ENCODE measurements at places on chromosomes 4 and X.

GRCh38 chr4:110310795-110311194 is 112.4 kb upstream of the ELOVL6 start:
- DNase-seq = no peak

GRCh38 chr4:40586034-40586433 is 43.6 kb downstream of the RBM47 start:
- no peak for DNase-seq

DNA sequence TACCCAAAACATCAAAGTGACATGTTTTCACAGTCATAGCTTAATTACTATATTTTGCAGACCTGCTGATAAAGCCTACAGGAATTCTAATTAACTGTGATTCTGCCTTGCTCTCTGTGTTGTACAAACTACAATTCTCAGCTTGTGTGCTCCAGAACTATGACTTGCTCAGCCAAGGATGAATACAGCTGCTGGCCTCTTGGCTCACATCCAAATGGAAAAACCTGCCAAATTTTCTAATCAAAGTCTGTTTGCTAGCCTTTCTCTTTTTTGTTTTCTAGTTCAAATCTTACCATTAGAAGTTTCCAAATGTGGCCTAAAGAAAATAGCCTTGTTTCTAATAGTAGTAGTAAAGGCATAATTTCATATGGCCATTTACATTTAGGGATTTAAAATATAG is 1176.8 kb downstream of the FAM133A start:
- peak; percentile 83 for DNase-seq

- no peak for DNase-seq
Measured at GRCh38 chr4:129603241-129603931, 507.4 kb downstream of the C4orf33 start.

DNA sequence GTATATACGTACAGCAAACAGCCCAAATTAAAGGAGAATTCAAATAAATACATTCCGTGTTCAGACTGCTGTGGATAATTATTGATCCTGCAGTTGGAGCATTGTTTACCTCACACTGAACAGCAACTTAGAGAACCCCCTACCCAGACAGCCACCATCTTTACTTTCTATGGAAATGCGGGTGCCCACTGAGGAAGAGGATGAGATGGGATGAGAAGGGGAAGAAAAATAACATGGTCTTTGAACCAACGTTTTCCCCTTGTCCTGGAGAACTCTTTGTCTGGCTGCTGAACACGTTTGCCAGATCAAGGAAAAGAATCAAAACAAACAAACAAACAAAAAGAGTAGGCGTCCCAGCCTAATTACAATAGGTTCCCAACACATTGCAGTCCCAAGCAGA is 1.5 kb downstream of the TSPAN5 start:
- no peak for DNase-seq

GRCh38 chrX:49762175-49762720 is 66.5 kb upstream of the PAGE1 start:
- DNase-seq = no peak

- DNase-seq = no peak
Measured at GRCh38 chr4:6749340-6750171, 33.0 kb upstream of the KIAA0232 start.

DNA sequence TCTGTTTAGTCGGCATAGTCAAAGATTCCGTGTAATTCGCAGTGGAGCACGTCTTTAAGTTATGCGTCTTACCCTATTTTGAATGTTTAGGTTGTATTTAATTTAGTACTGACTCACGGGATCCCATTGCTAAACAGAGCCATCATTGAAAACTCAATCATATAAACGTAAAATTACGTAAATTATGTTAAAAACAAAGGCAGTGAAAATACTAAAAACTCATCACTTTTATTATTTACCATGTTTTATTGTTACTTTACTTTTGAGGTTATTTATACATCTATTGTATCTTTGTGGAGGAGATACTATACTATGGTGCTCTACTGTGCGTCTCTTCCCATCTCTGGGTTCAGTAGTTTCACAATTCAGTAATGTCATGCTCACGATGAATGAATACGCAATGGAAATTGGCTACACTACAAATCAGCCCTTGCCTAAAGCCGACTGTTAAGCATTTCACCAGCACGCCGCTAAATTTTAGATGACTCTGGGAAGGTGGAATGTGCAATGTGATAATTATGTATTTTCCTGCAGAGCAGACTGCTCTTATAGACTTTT is 944 bp downstream of the FUNDC2 start:
- DNase-seq = peak; percentile 66

DNA sequence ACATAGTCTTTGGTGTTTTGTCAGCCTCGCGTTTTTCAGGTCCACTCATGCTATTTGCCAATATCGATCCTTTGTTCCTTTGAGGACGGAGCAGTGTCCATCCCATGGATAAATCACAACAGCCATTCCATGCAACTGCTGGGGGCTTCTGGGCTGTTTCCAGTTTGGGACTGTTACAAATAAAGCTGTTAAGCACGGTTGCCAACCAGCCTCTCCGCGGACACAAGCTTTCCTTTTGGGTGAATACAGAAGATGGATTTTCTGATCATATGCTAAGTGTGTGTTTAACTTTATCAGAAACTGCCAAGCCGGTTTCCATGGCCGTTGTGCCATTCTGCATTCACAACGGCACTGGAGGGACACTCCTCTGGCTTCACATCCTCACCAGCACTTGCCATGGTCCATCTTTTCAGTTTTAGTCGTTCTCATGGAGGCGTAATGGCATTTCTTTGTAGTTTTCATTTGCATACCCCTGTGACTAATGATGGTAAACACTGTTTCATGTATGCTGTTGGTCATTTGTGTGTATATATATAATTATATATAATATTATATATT is 67.8 kb downstream of the ABLIM2 start:
- no peak for DNase-seq

DNA sequence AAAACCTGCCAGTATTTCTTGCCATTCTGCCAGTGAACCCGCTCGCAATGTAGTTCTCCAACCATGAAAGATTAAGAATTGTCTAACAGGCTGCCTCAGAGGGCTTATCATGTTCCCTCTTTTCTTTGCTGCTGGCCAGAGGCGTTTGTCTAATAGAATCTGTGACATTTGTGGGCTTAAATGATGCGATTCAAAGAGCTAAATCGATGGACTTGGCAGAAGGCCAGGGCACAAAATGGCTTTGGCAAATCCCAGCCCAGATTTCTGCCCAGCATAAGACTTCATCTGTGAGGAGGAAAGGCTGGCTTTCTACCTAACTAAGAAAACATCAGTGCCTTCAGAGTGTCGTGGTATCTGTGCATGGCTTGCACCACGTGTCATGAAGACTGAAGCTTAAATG is 79.9 kb downstream of the TRPC5OS start:
- peak; percentile 50 for DNase-seq

- no peak for DNase-seq
Measured at GRCh38 chr4:93065790-93066189, 762.0 kb downstream of the GRID2 start.

DNA sequence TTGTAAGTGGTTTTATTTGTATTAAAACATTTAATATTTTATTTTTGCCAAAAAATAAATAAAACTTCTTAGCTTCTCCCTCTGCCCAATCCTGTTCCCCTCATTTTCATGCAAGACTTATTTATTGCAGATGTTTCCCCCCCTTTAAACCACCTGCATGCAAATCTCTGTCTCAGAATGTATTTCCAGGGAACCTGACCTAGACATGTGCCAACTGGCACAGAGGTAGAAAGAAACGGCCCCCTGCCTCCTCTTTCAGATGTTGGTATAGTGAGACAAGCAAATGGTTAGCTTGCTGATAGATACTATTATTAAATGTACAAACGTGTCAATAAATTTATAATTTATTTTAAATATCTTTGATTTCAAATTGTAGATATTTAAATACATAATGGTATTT is 47.1 kb downstream of the KLF3 start:
- peak; percentile 20 for DNase-seq

- DNase-seq = no peak
Measured at GRCh38 chr4:26763063-26763462, 97.6 kb upstream of the STIM2 start.

GRCh38 chr4:152525878-152526277 is 10.0 kb downstream of the FBXW7 start:
- DNase-seq = no peak

DNA sequence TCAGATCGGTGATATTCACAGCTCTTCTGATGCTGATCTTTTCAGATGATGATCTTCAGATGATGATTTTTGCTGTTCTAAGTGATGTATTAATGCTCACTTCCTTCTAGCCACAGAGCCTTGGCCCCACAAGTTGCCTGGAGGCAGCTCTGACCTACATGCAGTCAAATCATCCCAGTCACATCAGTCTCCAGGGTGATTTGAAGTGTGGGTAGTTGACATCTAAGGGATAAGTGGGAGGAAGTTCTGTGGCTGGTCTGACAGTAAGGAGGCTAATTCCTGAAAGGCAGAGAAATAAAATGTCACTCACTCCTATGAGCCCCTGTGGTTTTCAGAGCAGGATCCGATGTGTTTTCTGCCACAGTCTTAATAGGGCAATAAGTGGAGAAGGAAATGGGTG is 79.8 kb upstream of the RPL34 start:
- no peak for DNase-seq
